Neuronal stem cell (in vitro differentiated cells): ENCODE measurements at places on chromosomes 7 and 10.
A peak's percentile ranks its signal among the peaks of the same experiment; 100 is the strongest.

DNA sequence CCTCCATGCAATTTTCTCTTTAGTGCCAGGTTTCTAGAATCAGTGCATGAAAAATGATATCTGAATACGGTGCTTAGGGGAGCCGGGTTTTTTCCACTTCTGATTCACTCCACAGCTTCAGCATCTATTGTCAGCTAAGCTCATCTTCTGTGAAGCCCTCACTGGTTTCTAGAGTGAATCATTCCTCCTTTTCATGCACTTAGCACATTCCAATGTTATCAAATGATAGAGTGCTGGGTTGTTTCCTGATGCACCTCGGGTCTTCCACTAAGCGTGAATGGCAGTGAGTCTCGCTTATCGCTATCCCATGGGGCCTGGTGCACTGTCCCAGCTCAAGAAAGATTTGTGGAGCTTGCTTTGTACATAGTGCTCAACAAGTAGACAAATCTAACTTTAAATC is 170.9 kb upstream of the RHEB start:
- H3K36me3 ChIP-seq, result no peaks in the 10 kb centered on the region
- H3K27ac ChIP-seq, result no peak overlapping the region
- H3K4me1 ChIP-seq, result peaks cover 21% of the 10 kb centered on the region
- no peaks in the 10 kb centered on the region for H3K27me3 ChIP-seq
- DNase-seq, result no peak
- H3K4me3 ChIP-seq, result no peak overlapping the region

DNA sequence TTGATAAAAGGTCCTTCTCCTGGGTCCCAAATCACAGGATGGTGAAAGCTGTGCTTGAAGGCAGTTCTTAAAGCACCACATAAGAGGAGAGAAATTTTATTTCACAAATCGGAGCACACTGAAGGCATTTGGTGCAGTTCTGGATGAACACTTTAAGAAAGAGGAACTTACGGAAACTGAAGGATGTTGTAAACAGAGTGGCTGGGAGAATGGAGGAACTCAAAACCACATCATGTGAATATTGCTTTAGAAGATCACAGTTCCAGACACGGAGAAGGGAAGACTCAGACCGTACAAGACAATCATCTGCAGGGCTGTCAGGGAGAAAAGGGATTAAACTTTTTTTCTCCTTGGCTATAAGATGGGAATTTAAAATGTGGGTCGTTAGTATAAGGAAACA is 9.0 kb upstream of the GPR141 start:
- no peak overlapping the region for H3K4me3 ChIP-seq
- DNase-seq, result no peak
- H3K4me1 ChIP-seq, result no peaks in the 10 kb centered on the region

GRCh38 chr10:86955501-86956194 is 1.8 kb downstream of the MMRN2 start:
- H3K4me3 ChIP-seq, result no peak overlapping the region
- peaks cover 46% of the 10 kb centered on the region for H3K4me1 ChIP-seq
- DNase-seq, result no peak
- H3K27ac ChIP-seq, result no peak overlapping the region
- no peaks in the 10 kb centered on the region for H3K27me3 ChIP-seq
- H3K36me3 ChIP-seq, result no peaks in the 10 kb centered on the region

- no peaks in the 10 kb centered on the region for H3K27me3 ChIP-seq
- no peak overlapping the region for H3K27ac ChIP-seq
- DNase-seq, result no peak
- H3K4me1 ChIP-seq, result no peaks in the 10 kb centered on the region
- H3K36me3 ChIP-seq, result no peaks in the 10 kb centered on the region
- H3K4me3 ChIP-seq, result no peak overlapping the region
Measured at GRCh38 chr7:152514771-152515105, 78.9 kb upstream of the KMT2C start.

- H3K4me1 ChIP-seq, result peaks cover 1% of the 10 kb centered on the region
- H3K27me3 ChIP-seq, result no peaks in the 10 kb centered on the region
- H3K36me3 ChIP-seq, result no peaks in the 10 kb centered on the region
- no peak overlapping the region for H3K27ac ChIP-seq
- no peak overlapping the region for H3K4me3 ChIP-seq
Measured at GRCh38 chr7:14480281-14480680, 422.3 kb downstream of the DGKB start.

DNA sequence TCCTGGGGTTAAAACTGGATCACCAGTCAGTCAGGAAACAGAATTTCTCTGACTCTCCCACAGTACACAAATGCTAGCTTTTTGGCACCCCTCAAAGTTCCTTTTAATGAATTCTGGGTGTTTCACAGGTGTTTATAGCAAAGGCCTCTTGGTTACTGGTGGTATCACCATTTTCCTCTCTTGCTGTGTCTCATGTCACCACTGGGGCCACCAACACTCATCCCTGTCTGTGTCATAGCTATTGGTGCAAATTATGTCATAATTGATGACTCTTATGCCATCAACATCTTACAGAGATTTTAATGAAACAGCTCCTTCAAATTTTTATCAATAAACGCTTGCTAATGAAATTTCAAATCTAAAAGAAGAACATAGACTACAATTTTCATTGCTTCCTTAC is 27.7 kb upstream of the OSBPL3 start:
- H3K27me3 ChIP-seq, result no peaks in the 10 kb centered on the region
- DNase-seq, result no peak
- no peaks in the 10 kb centered on the region for H3K36me3 ChIP-seq
- no peaks in the 10 kb centered on the region for H3K4me1 ChIP-seq

GRCh38 chr10:6920072-6921019 is 340.3 kb upstream of the PRKCQ start:
- H3K27me3 ChIP-seq, result no peaks in the 10 kb centered on the region
- no peak overlapping the region for H3K4me3 ChIP-seq
- no peaks in the 10 kb centered on the region for H3K36me3 ChIP-seq
- no peak overlapping the region for H3K27ac ChIP-seq

- no peaks in the 10 kb centered on the region for H3K36me3 ChIP-seq
- no peak overlapping the region for H3K4me3 ChIP-seq
- DNase-seq, result peak; percentile 8
- H3K27ac ChIP-seq, result peak overlapping the region; percentile 95
- no peaks in the 10 kb centered on the region for H3K27me3 ChIP-seq
Measured at GRCh38 chr10:76150876-76151288, 719.5 kb downstream of the LRMDA start.

- H3K36me3 ChIP-seq, result no peaks in the 10 kb centered on the region
- H3K4me3 ChIP-seq, result no peak overlapping the region
- no peak for DNase-seq
- no peak overlapping the region for H3K27ac ChIP-seq
- no peaks in the 10 kb centered on the region for H3K27me3 ChIP-seq
Measured at GRCh38 chr10:70595566-70596016, 7.0 kb downstream of the PRF1 start.

- H3K27ac ChIP-seq, result no peak overlapping the region
- H3K4me1 ChIP-seq, result no peaks in the 10 kb centered on the region
- no peaks in the 10 kb centered on the region for H3K36me3 ChIP-seq
- no peak for DNase-seq
- H3K4me3 ChIP-seq, result no peak overlapping the region
- no peaks in the 10 kb centered on the region for H3K27me3 ChIP-seq
Measured at GRCh38 chr7:107854989-107855388, 36.0 kb upstream of the DLD start.

DNA sequence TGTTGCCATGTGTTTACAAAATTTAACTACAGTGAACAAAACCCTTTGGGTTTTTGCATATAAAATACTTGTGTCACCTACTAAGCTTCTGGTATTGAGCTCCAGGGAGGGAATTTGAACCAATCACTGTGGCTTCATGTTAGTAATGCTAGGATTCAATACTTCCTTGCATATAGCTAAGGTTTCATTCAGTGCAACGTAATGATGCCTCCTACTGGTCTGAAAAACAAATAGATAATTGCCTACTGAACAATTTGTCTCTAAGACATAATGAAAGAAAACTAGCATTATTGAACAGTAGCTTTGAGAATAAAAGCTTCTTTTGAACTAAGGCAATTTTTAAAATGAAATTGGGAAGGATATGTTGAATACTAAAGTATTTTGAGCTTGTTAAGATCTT is 244.4 kb downstream of the ZWINT start:
- no peak overlapping the region for H3K27ac ChIP-seq
- DNase-seq, result no peak
- no peak overlapping the region for H3K4me3 ChIP-seq

DNA sequence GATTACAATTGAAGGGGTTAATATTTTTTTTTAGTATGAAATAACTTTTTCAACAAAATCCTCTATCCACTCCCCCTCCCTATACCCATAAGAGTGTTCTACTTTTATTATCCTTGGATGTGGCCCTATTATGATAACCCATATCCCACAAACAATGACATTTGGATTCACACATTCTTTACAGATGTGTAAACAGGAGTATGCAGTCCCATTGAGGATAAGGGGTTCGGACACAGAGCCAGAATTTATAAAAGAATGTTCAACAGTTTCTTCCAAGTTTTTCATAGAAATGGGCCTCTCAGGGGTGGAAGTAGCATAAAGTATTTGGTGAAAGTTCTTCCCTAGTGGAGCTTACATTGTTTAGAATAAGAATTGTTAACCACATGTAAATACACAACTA is 16.1 kb upstream of the PCLO start:
- no peak overlapping the region for H3K27ac ChIP-seq
- DNase-seq, result no peak
- H3K27me3 ChIP-seq, result no peaks in the 10 kb centered on the region
- H3K36me3 ChIP-seq, result no peaks in the 10 kb centered on the region
- H3K4me3 ChIP-seq, result no peak overlapping the region
- H3K4me1 ChIP-seq, result no peaks in the 10 kb centered on the region

DNA sequence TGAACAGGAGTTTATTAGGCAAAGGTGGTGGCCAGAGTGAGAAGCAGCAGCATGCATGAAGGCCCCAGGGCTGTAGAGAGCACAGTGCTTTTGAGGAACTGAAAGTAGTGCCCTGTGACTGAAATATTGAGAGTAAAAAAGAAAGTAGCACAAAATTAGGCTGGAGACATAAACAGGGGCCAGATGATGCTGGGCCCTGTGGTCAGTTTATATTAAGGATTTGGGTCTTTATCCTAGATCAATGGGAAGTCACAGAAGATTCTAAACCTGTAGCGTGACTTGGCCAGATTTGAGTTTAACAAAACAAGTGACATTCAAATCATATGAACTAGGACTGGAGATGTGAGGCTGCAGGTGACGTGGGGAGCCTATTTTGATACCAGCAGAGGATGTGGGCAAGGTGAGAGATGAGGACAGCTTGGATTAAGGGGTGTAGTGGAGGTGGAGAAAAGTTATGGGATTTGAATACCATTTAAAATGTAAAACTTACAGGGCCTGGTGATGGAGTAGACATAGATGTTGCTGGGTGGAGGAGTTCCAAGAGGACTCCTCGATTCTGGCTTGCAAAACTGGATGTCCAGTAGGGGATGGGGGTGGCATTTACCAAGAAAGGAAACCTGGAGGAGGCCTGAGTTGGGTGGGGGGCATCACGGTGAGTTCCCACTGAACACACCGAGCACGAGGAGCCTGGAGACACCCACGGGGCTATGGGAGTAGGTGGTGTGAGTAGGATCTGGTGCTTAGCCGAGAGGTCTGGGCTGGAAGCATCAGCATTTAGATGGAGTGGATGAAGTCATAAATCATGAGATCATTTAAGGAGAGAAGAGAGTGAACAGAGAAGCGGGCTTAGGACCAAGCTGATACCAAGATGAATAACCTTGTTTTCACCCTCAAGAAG is 52.8 kb downstream of the HHEX start:
- peaks cover 3% of the 10 kb centered on the region for H3K27me3 ChIP-seq
- DNase-seq, result no peak
- H3K4me3 ChIP-seq, result no peak overlapping the region
- no peaks in the 10 kb centered on the region for H3K36me3 ChIP-seq

GRCh38 chr7:87476179-87476557 is 688 bp upstream of the ABCB4 start:
- H3K4me1 ChIP-seq, result peaks cover 4% of the 10 kb centered on the region
- H3K4me3 ChIP-seq, result no peak overlapping the region
- no peak overlapping the region for H3K27ac ChIP-seq
- H3K36me3 ChIP-seq, result no peaks in the 10 kb centered on the region

GRCh38 chr7:22066522-22066921 is 120.8 kb upstream of the CDCA7L start:
- no peak overlapping the region for H3K4me3 ChIP-seq
- H3K4me1 ChIP-seq, result peaks cover 2% of the 10 kb centered on the region
- H3K27ac ChIP-seq, result no peak overlapping the region
- DNase-seq, result no peak
- H3K36me3 ChIP-seq, result no peaks in the 10 kb centered on the region

DNA sequence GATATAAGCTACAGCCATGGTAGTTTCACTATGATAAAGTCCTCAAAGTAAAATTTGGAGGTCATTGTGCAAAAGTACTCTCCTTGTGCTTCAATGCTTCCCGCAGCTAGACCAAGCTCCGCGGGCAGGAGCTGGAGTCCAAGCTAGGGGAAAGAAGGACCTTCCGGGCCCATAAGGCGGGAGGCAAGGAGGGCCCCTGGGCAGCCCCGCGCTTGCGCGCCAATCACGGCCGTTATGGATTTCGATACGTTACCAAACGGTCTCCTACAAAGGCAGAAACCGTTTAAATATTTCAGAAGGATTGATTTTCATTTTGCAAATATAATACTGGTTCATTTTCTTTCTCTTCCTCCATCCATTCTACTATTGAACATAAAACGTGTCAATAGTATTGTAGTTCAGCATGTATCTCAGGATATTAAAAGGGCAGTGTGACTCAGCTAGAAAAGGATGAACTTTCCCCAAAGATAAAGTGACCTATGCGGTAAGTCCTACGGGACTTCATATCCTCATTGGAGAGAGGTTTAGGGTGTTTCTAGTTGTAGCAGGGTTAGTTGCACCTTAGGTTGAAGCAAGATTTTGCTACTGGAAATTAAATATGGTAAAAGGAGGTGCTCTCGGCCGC is 128.0 kb downstream of the KIF20B start:
- no peaks in the 10 kb centered on the region for H3K4me1 ChIP-seq
- no peak overlapping the region for H3K27ac ChIP-seq
- no peak for DNase-seq
- H3K36me3 ChIP-seq, result no peaks in the 10 kb centered on the region
- no peaks in the 10 kb centered on the region for H3K27me3 ChIP-seq

DNA sequence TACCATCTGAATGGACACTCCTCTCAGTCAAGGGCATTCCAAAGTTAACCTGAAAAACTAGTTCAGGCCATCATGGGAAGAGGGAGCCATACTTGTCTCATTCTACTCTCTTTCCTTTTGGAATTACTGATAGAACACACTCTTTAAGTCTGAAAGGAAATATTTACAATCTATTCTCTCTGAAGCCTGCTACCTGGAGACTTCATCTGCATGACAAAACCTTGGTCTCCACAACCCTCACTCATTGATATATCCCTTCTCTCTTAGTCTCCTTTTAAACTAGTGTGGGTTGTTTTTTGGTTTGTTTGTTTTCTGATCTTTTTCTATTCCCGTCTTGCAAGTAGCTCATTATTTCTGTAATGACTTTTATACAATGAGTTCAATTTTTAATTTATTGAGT is 169.5 kb downstream of the C1GALT1 start:
- H3K27ac ChIP-seq, result no peak overlapping the region
- no peak overlapping the region for H3K4me3 ChIP-seq
- DNase-seq, result no peak
- no peaks in the 10 kb centered on the region for H3K4me1 ChIP-seq
